ENCODE measurements at places on chromosomes 5 and 9. TPM values are rescaled to one million over a fixed set of nuclear protein-coding genes. Genes with fewer than 3 reads are reported as not detected.

The UNC5A gene
- total RNA-seq: 0.33 TPM

The KIF4B gene
- total RNA-seq: not detected

The HTR1A gene
- not detected for total RNA-seq

The GPRIN1 gene
- 10.3 TPM for total RNA-seq

The CNTNAP3 gene
- 12.7 TPM for total RNA-seq

Measured in A549 treated with ZK216348 at 1 μM for 4 hours (cell line).